Stimulated activated CD4-positive, alpha-beta T cell treated with anti-CD3 and anti-CD28 coated beads, Interleukin-12 subunit alpha, Interleukin-12 subunit beta, amount 100 ng/mL, for 24 hours (primary cell): ENCODE measurements at places on chromosomes 12 and 14.

DNA sequence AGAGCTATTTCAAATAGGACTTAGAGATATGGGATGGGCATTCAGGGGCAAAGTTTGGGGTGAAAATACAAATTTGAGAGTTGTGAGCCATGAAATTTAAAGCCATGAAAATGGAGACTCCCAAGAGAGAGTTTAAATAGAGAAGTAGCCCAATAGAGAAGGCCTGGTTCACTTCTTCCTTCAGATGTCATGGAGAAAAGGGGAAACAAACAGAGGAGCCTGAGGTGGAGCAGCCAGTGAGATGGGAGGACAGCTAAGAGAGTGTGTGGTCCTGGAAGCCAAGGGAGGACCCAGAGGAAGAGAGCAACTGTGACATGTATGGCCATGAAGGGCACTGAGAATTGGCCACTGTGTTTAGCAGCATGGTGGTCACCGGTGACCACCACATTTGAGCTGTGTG, 12.3 kb upstream of the DYNLL1 start:
- no peak for DNase-seq

DNA sequence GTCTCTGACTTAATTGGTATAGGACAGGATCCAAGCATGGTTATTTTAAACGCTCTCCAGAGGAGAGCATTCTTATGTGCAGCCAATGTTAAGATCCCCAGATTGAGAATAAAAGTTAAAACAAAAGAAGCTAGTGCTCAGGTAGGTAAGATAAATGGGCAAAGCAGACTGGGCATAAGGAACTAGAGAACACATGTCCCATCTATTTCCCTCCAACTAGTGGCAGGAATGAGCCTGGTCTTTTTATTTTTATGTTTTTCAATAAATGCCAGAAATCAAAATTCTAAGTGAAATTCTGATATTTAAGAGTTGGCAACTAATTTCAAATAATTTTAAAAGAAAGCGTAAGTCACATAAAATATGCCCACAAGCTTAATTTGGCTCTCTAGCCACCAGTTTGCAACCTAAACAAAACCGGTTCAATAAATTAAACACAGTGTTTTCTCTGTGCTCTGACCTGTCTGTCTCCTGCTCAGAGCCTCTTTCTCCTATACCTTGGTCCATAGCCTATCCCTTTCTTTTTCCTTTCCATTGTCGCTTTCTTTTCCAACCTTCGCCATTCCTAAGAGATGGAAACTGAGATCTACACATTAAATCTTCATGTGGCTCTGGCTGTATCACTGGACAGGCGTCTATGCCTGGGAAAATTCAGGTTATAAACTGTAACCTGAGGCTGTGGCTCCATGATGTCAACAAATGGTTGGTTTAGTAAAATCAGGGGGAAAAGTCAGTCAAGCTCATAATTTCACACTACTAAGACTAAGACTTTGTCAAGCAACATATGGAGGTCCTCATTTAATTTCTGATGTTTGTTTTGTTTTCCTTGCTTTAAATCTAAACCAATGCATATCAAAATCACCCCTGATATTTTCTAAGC, 5.5 kb downstream of the SLC38A1 start:
- no peak for DNase-seq

GRCh38 chr12:62516927-62517326, 50.3 kb downstream of the MON2 start:
- no peak for DNase-seq

- no peak for DNase-seq
These were observed 130.6 kb upstream of the MDM1 start for GRCh38 chr12:68462803-68463202.

DNA sequence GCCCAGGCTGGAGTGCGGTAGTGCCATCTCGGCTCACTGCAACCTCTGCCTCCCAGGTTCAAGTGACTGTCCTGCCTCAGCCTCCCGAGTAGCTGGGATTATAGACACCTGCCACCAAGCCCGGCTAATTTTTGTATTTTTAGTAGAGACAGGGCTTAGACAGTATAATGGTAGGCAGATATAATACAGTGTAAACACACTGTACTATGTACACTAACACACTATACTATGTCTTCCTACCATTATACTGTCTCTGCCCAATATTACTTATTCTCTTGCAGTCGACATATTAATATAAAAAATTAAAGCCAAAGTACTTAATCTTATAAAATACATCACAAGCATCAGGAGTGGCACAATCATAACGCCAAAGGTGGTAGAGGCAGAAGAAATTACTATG, 15.0 kb downstream of the DTD2 start:
- DNase-seq: no peak

- DNase-seq: no peak
These were observed 279.8 kb downstream of the DUSP6 start for GRCh38 chr12:89072294-89073026.

- DNase-seq: no peak
These were observed 62.3 kb downstream of the SINHCAF start for GRCh38 chr12:31263661-31264060.

DNA sequence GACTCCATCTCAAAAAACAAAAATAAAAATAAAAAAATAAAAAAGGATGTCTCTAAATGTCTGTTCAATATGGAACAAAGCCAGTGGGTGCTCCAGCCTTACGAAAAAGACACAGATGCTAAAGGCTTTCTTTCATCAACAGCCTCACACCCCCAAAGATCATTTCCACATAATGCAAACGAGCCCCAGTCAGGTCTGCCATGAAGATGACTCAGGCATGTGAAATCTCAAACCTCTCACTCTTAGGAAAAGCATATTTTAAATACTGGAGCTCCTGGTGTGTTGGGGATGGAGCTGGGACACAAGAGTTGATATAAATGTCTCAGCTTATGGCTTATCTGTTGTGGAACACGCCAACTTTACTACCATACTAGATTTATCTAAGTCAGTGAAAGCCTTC, 49.9 kb upstream of the PLXNC1 start:
- DNase-seq: no peak

DNA sequence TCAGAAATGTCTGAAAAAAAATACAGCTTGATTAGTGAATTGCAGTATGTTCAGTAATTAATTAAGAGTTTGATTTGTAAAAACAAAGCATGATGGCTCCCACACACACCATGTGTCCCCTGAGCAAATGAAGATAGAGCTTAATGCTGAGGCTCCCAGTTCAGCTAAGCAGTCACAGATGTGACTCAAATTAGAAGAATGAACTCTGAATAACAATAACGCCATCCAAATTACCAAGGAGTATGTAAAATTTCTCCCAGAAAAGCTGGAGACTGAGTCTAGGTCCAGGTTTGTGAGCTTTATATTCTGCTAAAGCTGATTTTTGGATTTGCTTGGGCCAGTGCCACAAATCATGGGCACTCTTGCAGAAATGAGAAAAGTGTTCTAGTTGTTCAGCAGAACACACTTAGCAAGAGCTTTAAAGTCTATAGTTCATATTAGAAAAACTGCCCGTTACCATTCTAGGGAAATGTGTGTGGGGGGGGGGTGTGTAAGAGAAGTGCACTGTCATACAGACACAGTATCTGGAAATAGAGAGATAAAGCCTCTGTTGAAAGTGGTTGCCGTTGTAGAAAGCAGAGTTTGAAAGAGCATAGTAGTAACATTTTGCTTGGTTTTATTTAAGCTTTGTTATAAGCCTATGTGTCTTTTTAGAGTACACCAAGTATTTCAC, 253.1 kb downstream of the BCAT1 start:
- DNase-seq: no peak

- DNase-seq: no peak
These were observed 109.5 kb downstream of the DIP2B start for GRCh38 chr12:50614167-50614759.

GRCh38 chr14:90489916-90490719, 93.3 kb downstream of the CALM1 start:
- no peak for DNase-seq

DNA sequence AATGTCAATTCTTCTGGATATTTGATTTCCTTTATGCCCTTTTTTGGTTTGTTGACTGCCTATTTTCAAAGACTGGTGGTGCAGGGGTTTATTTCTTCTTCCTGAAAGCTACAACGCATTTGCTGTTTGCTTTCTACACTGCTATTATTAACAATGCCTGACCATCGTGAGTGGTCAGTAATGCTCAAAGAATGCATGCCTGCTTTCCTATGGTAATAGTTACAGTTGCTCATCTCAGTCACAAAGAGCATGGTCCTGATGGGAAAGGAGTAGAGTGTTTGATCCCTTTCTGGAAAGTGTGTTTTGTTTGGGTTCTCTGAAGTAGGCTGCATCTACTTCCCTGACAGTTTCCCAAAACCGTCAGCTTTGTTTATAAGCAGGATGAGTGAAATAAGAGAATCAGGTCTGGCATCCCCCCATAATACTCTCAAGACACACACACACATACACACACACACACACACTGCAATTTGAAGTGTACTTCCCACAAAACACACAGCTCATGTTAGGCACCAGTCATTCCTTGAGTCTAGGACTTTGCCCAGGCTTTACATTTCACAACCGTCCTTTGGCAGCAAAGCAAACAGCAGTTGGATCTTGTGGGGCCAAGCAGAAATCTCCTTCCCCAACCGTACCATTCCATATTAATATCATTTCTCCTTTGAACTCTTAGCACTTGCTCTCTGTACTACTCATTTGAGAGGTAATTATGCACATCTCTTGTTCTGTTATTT, 56.6 kb downstream of the SUDS3 start:
- no peak for DNase-seq

- DNase-seq: no peak
These were observed 3.4 kb downstream of the PLEKHG3 start for GRCh38 chr14:64707661-64708060.

- no peak for DNase-seq
These were observed 11.6 kb downstream of the TEDC1 start for GRCh38 chr14:105502446-105503295.

DNA sequence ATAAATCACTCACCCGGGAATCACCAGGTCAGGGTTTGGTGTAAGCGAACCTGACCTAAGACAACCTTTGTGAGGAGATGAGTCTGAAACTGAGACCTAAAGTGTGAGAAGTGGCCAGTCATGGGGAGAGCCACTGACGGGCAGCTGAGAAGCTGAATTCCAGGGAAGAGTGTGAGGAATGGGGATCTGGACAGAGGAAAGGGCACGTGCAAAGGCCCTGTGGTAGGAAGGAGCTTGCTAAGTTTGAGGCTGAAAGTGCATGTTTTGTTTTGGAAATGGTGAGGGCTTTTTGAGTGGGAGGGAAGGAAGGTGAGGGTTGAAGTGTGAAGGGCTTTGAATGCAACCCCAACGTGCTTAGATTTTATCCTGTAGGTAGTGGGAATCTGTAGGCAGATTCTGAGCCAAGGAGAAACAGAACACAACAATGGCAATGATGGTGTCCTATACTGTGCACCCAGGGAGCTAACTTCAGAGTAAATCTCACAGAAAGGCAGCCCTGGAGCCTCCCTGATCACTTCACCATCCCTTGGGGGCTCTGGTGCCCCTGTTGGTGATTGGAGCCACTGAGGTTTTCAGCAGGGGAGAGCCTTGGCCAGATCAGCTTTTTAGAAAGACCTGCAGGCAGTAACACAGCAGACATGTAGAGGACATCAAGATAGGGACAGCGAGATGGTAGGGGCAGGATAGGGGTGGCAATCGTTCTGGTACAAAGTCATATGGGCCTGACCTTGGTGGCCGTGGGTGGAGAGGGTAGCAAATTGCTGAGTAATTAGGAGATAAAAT, 37.5 kb upstream of the CHGA start:
- DNase-seq: no peak

DNA sequence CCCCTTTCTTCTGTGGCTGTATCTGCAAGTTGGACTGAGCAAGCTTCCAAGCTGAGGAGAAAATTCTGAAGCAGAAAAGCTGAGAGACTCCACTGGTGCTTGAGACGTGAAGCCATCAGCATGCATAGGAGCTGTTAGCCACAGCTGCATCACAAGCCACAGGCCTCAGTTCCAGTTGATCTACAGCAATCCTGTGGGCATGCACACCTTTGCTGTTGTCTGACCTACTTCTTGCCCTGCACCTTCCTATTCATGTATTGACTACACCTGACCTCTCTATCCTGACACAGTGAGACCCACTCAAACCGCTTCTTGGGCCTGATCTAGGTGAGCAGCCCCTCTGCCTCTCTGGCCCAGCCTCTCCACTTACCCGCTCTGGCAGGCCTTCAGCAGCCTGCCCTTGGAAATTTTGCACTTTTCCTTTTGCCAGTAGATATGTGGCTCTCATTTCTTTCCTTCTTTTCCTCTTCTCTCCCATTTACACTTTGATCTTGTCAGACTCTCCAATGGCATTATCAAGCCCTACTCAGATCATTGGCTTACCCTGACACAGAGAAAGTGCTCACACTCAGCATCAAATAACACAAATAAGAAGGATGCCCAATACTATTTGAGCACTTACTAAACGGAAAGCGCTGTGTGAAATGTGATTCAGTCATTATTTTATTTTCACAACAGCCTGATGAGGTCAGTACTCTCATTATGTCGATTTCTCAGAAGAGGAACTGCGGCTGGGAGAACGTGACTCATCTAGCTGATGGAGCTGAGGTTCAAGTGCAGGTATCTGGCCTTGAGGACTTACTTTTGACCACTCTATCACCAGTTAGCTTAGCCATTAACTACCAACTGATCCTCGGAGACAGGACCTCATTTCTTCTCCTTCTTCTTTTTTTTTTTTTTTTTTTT, 21.9 kb upstream of the PTGR2 start:
- no peak for DNase-seq

DNA sequence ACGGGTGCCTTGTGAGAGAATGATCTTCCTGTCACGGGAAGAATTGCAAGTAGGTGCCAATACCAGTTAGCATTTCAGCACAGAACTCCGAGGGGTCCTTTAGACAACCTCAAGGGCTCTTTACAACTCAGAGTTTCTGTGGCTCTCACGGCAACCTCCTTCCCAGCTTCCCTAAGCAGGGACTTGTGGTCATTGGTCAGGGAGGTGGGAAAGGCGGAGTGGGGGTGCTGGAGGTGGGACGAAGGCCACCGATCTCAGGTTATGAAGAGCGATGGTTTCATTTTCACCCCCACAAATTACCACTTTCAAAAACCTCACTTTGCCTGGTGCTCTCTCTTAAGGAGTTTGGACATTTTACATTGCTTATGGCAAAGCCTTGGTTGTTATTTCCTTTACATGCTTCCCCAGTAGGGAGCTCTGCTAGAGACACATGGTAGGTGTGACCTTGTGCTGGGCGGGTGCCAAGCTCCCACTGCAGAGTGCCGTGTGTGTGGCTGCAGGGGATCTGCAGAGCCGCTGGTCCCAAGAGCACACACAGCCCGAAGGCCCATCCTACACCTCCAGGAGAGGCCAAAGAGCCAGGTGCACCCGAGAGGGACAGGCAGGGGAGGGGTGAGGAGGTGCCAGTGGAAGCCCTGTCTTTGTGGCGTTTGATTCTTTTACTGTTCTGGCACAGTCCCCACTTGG, 21.4 kb downstream of the BCL2L14 start:
- no peak for DNase-seq

DNA sequence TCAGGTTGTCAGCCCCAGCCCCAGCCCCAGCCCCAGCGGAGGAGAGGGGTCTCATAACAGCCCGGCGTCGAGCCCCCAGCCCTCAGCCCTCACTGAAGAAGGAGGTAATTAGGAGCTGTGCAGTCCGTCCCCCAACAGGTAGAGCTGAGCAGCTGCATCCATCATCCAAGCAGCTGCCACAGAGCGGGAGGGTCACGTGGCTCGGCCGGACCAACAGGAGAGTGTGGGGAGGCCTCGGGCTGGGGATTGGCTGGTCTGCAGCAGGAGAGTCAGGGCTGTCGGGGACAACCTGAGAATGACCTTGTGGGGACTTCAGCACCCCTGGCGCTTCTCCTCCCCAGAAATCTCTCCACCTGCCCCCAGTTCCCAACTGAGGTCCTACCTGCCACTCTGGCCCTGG, 29.6 kb downstream of the SMUG1 start:
- DNase-seq: peak; percentile 8
